Osteoblast (primary cell): ENCODE measurements at places on chromosomes 12 and 14. TPM values are rescaled to one million over a fixed set of nuclear protein-coding genes. Genes with fewer than 3 reads are reported as not detected.

The RAD51AP1 gene
- 2.2 and 3.5 TPM in 2 replicates for total RNA-seq

The SMCO2 gene
- total RNA-seq, result 0.72 and 0.88 TPM in 2 replicates

The GZMB gene
- total RNA-seq, result not detected in 2 replicates

The HOXC4 gene
- 3.3 and 4.1 TPM in 2 replicates for total RNA-seq

The DAO gene
- total RNA-seq, result not detected in 2 replicates

The HOXC12 gene
- total RNA-seq, result under 0.01 TPM in 1 of 2 replicates, not detected in the other

The KRT3 gene
- total RNA-seq, result not detected in 2 replicates

The SLC35E3 gene
- total RNA-seq, result 4.1 and 5.8 TPM in 2 replicates

The ACACB gene
- total RNA-seq, result 13.8 and 16.2 TPM in 2 replicates

The TNS2 gene
- total RNA-seq, result 72.0 and 76.0 TPM in 2 replicates

The BRI3BP gene
- total RNA-seq, result 2.1 and 2.2 TPM in 2 replicates

The GLIPR1L2 gene
- total RNA-seq, result 0.29 and 0.36 TPM in 2 replicates

The SLC39A5 gene
- not detected in 2 replicates for total RNA-seq

The BDKRB1 gene
- total RNA-seq, result 0.59 and 0.72 TPM in 2 replicates
